ENCODE measurements at places on chromosomes 1 and 21.

- no peak for DNase-seq
Measured at GRCh38 chr1:239899747-239900146, 191.9 kb upstream of the FMN2 start.

GRCh38 chr1:205535096-205535495 lies 30.6 kb downstream of the CDK18 start:
- DNase-seq: no peak

DNA sequence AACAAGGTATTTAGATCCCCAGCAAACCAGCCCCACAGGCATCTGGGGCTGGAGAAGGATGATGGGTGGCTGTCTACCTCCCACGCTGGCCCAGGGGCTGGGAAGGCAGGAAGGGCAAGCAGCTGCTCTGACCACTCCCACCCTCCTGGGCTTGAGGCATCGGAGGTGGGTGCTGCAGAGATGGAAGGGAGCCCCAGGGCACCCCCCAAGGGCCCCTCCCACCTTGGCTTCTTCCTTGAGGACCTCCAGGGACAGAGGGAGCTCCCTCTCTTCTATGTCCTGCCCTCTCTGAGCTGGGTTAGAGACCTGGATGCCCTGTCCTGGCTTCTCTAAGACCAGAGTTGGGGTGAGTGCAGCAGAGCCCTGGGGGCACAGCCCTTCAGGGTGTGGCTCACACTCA lies 3.1 kb downstream of the CD52 start:
- DNase-seq: no peak

DNA sequence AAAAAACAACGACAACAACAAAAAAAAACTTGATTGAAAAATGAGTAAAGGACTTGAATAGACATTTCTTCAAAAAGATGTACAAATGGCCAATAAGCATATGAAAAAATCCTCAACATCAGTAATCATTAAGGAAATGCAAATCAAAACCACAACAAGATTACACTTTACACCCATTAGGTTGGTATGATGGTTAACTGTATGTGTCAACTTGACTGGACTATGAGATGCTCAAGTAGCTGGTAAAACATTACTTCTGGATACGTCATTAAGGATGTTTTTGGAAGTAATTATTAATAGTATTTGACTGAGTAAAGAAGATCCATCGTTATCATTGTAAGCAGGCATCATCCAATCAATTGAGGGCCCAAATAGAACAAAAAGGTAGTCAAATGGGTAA lies 34.9 kb upstream of the LYPLAL1 start:
- no peak for DNase-seq

- DNase-seq: no peak
Measured at GRCh38 chr1:60229821-60230220, 156.3 kb upstream of the C1orf87 start.

DNA sequence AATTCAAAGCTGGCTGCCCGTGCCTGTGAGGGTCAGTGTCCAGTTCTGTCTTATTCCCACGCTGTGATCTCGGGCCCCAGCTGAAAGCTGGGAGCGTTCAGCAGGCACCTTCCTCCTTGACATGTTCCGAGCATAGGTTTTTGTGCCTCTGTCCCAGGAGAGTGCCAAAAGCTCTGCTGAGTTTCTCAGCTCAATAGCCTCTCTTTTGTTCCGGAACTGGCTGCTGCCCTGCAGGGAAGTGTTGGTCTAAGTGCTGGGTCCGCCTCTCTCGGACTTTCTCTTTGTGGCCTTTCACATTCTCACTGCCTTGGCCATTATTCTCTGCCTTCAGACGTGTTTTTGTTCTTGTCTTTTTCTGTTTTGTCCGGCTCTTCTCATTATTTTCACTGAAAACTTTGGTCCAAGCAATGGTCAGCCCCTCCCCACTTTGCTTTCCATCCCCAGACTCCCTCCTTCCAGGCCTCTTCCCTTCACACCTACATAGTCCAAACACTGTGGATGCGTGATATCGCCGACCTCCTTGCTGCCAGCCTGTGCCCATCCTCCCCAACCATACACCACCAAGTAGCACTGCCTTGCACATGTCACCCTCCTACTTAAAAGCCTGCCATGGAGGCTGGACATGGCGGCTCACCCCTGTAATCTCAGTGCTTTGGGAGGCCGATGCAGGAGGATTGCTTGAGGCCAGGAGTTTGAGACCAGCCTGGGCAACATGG lies 233.8 kb downstream of the RHOU start:
- no peak for DNase-seq

DNA sequence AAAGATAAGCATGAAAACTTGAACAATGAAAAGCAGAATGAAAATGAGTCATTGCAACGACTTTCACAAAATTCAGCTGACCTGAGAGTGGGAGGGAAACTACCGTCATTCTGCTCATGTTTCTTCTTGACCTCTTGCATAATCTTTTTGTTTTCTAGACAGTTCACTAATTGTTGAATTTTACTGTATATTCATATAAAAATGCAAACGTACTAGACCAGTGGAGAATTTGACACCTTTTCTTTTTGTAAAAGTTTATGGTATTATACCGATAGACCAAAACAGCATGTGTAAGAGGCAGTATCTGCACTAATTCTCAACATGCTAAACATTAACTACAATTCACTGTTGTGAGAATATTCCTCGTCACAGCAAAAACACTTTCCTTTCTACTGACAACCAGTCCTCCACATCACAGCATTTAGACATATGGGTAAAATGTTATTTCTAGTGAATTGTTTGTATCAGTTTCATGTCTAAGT lies 137.8 kb downstream of the GREM2 start:
- DNase-seq: no peak

- no peak for DNase-seq
Measured at GRCh38 chr1:5734414-5734813, 257.8 kb downstream of the NPHP4 start.

DNA sequence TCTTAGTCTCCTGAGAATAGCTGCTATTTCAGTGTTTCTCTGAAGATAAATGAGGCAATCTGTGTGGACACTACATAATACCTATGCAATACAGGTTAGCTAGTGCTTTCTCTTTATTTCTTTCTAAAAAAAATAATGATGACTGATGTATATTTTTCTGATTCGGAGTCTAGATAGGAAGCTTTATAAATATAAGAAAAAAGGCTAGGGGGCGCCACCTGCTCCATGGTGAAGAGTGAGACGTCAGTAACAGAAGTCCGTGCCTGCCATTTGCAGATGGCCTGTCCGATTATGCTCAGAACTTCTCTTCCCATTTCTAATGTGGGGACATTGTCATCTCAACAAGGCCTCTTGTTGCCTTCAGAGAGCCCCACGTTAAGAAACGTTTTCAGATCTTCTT lies 26.4 kb downstream of the QSOX1 start:
- DNase-seq: peak; percentile 36

DNA sequence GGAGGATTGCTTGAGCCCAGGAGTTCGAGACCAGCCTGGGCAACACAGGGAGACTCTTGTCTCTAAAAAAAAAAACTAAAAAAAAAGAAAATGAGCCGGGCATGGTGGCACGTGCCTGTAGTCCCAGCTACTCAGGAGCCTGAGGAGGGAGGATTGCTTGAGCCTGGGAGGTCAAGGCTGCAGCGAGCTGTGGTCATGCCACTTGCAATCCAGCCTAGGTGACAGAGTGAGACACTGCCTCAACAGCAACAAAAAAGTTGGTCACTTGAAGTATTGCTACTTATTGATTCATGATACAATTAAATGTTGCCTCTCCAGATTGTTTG lies 57.9 kb upstream of the CXADR start:
- no peak for DNase-seq

DNA sequence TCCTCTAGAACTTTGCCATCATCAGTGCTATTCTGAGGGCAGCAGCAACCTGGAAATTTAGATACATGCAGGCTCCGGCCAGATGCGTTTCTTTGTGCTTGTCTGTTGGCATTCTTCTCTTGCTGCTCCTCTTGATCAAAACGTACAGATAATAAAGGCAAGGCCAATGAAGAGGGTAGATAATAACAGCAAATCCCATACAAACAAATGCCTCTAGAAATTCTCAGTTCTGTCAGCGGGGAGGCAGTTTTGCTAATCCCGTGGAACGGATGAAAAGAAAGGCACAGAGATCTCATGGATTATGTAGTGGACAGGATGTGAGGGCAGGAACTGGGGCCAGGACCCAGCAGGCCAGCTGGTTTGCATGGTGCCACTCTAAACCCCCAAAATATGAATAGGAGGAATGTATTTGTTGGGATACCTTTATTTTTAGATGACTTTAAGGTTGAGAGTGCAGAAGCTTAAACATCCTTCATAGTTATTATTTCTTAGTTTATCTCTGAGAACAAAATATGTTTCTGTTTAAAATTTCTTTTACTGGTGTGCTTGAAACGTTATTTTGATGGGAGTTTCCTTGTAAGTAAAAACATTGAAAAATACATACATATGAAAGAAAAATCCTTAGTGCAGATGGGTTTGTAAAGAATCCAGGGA lies 1.5 kb downstream of the ITSN1 start:
- no peak for DNase-seq

- no peak for DNase-seq
Measured at GRCh38 chr21:46154955-46155513, 345 bp downstream of the FTCD start.

DNA sequence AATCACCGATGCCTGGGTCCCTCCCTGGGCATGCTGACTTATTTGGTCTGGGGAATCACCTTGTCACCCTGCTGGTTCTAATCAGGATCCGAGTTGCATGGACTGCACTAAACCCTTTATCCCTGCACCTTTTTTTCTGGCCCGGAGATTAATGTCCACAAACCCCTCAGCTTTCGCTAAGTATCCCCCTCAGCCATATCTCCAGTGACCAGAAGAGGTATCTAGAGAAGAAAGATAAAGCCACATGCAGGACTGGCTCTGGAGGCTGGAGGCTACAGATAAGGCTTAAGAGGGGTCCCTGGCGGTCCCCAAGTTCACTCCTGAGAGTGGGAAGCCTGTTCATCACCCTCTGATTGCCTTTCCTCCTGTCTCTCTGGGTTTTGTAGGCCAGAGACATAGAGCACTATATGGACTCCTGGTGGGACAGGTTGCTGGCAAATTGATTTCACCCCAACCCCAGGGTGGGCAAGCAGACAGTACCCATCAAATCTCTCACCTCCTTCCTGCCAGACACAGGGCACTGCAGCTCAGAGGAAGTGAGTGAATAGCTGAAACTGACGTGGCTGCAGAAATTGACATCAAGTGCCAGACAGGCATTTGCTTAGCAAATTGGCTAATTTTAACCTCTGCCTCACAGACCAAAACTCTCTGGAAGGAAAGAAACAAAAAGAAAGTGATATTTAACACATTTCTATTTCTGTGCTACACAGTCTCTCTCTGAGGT lies 38.8 kb downstream of the HMGB4 start:
- no peak for DNase-seq

GRCh38 chr1:163406772-163407171 lies 85.0 kb downstream of the NUF2 start:
- no peak for DNase-seq

DNA sequence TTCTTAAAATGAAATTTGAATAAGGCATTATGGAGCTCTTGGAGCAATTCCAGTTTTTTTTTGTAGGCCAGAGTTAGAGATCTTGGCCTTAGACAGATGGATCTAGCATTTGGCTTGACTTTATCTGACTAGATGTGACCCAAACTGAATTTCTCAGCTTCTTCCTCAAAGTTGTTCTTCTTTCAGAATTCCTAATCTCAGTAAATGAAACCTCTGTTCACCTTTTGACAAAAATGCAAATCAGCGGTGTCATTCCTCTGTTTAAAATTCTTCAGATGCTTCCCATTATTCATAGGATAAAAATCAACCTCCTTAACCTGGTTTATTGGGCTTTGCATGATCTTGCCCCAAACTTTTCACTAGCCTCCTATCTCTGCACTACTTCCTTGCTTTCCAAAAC lies 177.6 kb downstream of the RASAL2 start:
- DNase-seq: no peak

GRCh38 chr1:225735252-225736149 lies 42.1 kb upstream of the SRP9 start:
- DNase-seq: peak; percentile 93

DNA sequence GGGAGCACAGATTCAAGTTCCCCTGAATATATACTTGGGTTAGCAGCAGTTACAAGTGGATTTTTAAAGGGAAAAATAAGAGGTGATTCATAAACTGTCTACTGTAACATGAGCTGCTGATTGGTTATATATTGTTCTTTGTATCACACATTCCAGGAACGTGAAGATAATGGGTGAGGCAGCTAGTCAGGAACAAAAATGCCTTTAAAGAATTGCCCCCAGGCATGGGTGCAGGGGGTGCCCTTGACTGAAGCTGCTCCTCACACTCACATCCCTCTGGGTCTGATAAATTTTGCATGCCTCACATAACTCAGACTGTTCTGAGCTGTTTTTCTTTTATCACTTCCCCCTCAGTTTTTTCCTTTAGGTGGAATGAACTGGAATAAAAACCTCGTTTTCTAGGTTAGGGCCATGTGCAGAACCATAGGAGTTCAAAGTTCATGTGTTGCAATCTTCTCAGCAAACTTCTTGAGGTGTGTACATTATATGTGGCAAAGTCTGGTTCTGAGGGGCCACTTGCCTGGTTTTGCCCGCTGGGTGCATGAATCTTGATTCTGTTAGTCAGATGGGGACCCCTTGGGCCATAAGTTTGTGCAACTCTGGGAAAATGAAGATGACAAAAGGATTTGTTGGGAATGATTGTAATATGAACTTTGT lies 21.1 kb downstream of the TBX19 start:
- DNase-seq: peak; percentile 77

DNA sequence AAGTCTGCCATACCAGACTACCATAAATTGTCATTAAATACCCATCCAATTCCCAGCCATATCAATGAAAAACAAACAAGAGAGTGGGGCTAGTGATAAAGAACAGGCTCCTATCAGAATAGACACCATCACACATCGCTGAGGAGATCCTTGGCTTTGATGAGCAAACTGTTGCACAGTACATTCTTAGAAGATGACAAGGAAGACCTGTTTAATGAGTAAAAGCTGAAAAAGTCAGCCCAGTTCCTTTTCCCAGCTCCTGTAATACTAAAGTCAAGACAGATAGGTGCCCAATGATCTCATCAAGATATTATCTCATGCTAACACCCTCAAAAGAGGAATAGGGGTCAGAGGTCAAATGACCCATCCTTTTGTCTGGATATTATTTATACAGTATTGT lies 164.5 kb upstream of the COA6 start:
- DNase-seq: no peak

DNA sequence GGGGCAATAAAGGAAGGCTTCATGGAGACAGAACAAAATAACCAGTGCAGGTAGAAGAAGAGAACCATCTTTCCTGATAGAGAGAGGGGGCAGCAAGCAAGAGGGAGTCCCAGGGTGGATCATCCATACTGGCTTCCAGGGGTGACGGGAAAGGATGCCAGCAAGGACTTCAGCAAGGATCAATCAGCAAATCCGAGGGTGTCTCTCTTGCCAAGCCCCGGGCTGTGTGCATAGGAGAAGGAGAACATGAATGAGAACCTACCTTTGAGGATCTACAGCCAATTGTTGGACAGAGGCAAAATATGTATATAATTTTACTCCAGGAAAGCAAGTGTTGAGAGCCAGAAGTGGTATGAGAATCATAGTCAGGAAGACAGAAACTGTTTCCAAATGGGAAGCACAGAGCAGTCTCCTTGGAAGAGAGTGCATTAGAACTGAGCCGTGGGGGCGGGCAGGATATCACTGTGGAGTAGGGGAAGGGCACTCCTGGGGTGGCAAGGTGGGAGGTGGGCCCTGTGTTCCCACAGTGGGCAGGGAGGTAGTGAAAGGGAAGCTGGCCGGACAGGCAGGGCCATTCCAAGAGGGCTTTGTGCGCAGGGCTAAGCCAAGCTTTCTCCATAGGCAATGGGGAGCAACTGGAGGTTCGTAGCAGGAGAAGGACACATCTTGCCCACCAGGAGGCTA lies 1.1 kb upstream of the S100A9 start:
- DNase-seq: no peak

- no peak for DNase-seq
Measured at GRCh38 chr1:26278303-26278702, 1.6 kb upstream of the SH3BGRL3 start.
